ENCODE measurements at places on chromosomes 4 and X. TPM values are rescaled to one million over a fixed set of nuclear protein-coding genes. Genes with fewer than 3 reads are reported as not detected.

DNA sequence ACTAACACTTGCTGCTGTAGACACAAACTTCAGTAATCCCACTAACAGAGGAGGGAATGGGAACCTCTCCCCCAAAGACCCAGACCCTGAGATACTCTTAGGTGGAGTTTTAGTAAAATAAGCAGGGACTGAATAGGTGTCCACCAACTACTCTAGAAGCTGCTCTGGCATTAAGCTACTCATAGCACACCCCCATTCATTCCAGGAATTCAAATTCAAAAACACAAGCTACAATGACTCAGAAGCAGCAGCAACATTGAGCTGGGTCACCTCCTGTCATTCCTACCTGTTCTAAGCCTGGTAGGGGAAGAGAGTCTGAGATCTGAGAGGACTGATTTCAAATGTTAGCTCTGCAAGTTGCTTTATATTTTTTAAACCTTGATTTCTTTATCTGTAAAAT is 135.4 kb upstream of the FRMPD4 start:
- no peak for DNase-seq

Gene MAGEE1
- 2.7 TPM for total RNA-seq

GRCh38 chr4:82046796-82047195 is 327.0 kb downstream of the HNRNPD start:
- no peak for DNase-seq

DNA sequence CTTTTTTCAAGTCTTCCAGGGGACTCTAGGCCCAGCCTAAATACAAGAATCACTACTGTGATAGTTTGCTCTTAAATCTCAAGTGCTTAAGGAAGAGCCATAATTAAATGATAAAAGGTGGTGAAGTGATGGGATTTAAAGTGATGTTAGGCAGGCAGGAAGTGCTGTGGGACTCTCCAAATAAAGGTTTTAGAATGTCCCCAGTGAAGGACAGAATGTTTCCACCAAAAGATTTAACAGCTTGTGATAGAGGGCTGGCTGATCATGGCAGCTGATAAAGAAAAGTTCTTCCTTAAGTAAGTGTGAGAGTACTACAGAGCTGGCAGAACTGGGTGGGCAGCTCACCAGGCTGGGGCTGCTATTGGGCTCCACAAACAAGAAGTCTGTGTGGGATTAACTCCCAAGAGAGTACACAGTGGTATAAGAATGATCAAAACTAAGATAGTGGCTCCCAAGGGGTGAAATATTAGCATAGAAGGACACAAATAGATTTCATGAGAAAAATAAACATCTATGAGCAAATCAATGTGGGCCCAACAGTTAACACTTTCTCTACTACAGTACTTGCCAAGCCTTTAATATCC is 637.2 kb upstream of the CPEB2 start:
- no peak for DNase-seq

DNA sequence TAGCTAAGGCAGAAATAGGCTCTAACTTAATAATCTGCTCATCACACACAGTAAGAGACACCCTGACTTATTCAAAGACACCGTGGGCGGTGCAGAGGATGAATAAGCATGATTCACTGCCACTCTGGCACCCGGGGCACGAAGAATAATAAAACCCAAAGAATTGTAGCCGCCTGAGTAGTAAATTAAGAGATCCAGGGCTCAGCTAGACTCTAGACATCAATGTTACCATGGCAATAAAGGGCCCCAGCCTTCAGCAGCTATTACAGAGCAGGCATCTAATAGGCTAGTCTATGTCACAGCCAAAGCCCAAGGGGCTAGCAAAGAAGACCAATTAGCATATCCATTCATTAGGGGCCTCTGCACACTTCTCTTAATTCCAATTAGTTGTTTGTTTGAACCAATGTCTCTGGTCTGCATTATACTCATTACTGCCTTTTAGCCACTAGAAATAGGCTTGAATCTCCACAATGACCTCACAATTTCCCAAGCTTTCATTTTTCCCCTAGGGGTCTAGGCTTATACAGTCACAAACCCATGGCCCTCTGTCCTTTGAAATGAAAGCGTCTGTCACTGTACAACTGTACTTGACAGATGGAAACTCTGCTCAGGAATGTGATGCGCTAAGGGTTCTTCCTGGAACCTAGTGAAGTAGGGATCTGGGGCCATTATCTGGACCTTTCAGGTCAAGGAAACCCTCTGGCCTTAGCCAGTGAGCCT is 3.0 kb upstream of the ATP1B4 start:
- peak; percentile 72 for DNase-seq

- DNase-seq, result no peak
These were observed 118.4 kb downstream of the ASB9 start for GRCh38 chrX:15151267-15152186.

GRCh38 chr4:169258141-169258540 is 12.6 kb downstream of the SH3RF1 start:
- DNase-seq, result no peak

DNA sequence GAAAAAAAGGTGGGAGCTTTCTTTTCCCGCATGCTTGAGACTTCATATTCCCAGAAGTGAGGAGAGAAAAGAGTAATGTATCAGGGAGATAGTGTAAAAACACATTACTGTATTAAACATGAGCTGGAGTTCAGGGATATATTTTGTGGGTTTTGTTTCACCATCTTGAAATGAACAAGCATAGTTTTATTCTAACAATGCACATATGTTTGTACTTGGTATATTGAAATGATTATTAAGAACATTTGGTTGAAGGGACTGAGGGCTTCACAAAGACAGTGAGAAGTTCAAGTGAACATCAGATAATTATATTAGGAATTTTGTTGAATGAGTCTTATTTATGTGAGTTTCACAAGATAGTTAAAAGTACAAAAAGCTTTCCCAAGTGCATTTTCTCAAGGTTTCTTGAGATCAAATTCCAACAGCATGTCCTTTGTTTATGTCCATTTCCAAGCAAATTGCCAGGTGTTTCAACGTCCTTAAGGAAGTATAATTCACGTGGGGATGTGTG is 368.8 kb downstream of the ANKRD50 start:
- DNase-seq, result no peak

DNA sequence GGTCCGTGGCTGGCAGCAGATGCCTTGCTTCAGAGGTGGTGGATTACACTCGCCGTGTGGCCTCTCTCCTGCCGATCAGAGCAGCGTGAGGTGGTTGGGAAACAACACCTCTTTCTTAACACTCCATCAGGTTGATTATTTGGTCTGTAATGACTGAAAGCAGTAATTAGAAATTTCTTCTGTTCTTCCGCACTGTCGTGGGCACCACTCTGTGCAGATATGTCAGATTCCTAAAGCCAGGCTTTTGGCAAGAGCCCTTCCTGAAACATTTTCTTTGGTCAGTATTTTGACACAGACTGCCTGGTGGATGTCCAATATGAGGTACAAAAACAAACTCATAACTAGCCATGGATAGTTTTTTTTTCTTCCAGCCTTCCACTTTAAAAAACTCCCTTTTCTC is 100.9 kb downstream of the FNIP2 start:
- DNase-seq, result peak; percentile 43

Gene CCNI
- 229 TPM for total RNA-seq

Gene MND1
- total RNA-seq, result 2.7 TPM

DNA sequence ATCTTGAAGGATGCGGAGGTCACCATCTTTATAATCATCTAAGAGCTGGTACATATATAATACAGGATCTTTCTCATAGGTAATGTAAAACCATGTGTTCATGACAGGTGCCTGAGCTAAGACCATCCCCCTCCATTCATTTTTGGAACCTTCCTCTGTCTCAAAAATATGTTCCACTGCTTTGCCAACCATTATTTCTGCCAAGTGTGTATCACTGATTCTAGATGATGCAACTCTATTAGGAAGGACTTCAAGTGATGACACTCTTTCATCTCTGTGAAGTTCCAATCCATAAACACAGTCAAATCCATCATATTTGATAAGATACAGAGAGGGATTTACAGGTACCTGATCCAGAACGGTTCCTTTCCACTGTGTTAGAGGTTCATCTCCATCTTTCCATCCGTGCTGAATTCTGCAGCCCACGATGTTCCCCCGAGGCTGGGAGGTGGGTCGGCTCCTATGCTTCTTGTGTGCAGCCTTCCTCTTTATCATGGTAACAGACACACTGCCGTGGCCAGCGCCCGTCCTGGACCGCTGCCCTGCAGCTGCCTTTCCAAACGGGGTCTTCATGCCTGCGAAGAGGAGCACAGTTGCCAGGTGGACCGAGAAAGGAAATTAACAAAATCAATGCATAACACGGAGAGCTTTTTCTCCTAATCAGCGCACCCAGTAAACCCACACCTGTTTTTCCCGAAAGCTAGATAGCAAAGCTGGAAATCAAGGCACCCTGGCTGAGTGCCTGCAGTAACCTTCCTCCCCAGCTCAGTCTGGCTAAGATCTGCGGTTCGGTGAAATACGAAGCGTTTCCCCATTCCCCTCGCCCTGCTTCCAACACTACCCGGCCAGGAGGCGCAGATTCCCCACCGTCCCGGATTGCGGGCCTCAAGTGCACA is 718 bp downstream of the SPIN3 start:
- DNase-seq, result peak; percentile 63

DNA sequence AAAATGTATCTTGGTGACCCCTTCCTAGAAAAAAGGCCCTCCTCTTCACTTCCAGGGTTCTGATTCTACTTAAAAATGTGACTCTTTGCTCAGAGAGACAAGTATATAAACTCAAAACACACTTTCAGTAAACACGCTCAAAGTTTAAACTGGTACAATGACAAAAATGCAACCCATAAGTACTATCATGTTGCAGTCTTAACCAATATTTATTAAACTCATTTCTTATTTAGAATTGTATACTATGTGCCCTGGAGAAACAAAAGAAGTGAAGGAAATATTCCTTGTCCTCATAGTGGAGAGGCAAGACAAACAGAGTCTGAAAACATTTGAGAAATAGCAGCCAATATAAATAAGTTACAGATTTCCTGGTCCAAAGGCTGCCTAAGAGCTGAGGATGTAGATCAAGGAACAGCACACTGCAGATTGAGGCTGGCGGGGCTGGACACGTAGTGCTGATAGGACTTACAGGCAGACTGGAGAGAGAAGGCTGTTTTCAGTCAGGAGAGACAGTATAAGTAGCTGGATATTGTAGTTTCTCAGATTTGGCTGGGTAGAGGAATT is 39.1 kb upstream of the ANXA3 start:
- no peak for DNase-seq

DNA sequence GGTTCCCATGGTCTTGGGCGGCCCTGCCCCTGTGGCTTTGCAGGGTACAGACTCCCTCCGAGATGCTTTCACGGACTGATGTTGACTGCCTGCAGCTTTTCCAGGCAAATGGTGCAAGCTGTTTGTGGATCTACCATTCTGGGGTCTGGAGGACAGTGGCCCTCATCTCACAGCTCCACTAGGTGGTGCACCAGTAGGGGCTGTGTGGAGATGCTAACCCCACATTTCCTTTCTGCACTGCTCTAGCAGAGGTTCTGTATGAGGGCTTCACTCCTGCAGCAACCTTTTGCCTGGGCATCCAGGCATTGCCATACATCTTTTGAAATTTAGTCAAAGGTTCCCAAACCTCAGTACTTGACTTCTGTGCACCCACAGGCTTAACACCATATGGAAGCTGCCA is 176.1 kb downstream of the DCAF12L1 start:
- no peak for DNase-seq

Gene TMEM154
- 2.9 TPM for total RNA-seq

- no peak for DNase-seq
These were observed 359.5 kb upstream of the FGF16 start for GRCh38 chrX:77087529-77088169.

- peak; percentile 86 for DNase-seq
These were observed 1.8 kb downstream of the MAML3 start for GRCh38 chr4:140152013-140152703.

Gene INPP4B
- total RNA-seq, result 15.6 TPM

- no peak for DNase-seq
These were observed 466 bp upstream of the SLC39A8 start for GRCh38 chr4:102345795-102346100.

DNA sequence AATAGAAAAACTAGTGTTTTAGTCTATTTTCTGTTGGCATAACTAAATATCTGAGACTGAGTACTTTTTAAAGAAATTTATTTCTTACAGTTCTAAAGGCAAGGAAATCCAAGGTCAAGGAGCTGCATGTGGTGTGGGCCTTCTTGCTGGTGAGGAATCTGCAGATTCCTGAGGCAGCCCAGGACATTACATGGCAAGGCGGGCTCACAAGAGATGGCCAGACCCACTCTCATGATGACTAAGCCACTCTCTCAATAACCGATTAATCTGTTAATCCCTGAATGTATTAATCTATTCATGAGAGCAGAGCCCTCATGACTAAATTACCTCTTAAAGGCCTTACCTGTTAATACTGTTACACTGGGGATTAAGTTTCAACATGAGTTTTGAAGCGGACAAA is 340.8 kb downstream of the GRXCR1 start:
- no peak for DNase-seq

Gene HADH
- 9.0 TPM for total RNA-seq

Gene BRS3
- total RNA-seq, result not detected

Gene MMRN1
- not detected for total RNA-seq

DNA sequence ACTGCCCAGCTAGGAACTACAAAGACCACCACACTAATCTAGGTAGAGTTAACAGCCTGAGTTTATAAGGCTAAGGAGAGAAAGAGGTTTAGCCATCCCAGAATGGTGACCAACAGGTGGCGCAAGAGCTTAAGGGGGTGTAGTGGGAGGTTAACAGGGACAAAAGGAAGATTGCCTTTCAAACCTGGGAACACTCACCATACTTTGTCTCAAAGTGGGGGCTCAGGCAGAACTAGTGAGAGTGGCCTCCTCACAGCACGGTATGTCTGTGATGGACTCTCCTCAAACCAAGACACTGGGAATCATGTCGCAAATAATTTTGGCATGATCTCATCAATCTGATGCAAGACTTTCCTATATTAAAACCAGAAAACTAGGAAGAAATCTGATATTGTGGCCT is 23.4 kb downstream of the CCNI start:
- DNase-seq, result no peak

DNA sequence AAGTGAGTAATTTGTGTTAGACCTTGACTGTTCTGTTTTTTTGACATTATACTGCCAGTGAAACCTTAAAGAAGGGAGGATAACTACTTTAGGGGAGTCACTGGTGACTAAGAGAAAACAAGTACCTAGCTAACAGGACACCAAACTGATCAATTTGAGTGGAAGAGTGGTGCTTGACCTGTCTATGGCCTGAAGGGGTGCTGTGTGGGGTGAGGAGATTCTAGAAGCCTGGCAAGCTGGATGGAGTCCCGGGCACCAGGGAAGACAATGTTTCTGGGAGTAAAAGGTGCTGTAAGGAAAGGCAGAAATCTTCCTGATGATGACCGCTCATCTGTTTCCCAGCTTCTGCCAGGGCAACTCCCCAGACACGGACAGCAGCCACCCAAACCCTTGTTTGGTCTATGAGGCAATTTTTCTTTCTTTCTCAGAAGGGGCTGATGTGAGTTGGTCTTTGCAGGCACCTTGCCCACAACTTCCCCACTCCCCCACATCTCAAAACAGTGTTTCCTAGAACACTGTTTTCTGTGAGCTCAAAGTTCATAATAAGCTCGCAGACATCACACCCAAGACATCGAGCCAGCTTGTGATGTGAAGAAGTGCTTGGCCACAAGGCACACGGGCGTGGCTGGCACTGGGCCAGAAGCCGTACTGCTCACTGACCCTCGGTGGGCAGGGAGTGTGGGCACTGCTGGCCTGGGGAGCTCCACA is 4.6 kb downstream of the TXK start:
- DNase-seq, result no peak

Gene BMX
- total RNA-seq, result not detected

- DNase-seq, result no peak
These were observed 116.6 kb downstream of the SHOX start for GRCh38 chrX:747176-747575.

Gene CT45A2
- total RNA-seq, result not detected

Gene USP17L26
- total RNA-seq, result not detected

- DNase-seq, result peak; percentile 83
These were observed 42.2 kb upstream of the HSD17B10 start for GRCh38 chrX:53476371-53476770.

- DNase-seq, result no peak
These were observed 15.4 kb downstream of the SETD7 start for GRCh38 chr4:139540632-139541031.

All from osteoblast (primary cell).